ENCODE measurements at places on chromosomes 4 and X.

DNA sequence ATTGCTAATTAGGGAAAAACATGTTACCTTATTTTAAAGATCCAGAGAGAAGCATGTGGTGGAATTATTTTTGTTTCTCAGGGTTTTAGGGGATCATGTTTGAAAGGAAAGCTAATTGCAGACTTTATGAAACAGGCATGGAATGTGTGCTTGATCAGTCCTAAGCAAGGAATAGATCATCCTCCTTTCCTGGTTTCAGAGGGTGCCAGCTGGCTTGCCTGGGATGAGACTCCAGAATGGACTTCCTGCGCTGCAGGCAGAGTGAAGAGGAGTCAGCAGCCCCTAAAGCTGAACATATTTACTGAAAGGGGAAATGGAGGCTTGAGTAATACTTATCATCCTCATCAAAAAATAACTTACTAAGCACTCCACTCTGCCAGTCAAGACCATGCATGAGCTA, 13.3 kb downstream of the FGF5 start:
- no peak for DNase-seq

DNA sequence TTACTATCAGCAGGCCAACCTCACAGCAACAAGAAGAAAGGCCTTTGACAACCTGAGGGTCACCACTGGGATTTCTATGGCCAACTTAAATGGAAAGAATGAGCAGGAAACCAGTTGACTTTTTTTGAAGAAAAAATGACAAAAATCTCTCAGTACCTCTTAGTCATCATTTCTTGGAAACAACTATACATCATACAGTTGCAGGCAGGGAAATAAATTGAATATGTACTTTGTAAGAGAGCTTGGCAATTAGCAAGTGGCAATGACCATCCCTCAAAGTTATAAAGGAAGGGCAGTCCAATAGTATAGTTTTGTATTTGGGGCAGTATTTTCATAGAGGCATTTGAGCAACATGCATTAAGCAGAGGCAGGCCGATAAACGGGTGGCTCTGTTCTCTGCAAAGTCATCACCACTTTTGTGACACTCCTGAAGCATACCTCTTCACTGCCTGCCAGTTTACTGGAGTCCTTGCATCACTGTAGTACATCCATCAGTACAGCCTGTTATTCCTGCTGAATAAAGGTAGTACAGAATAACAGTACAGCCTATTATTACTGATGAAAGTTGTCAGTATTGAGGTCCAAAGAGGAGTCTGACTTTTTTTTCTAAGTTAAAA, 83.3 kb upstream of the AMELX start:
- DNase-seq, result no peak

GRCh38 chr4:52714597-52715254, 36.5 kb downstream of the ERVMER34-1 start:
- no peak for DNase-seq

DNA sequence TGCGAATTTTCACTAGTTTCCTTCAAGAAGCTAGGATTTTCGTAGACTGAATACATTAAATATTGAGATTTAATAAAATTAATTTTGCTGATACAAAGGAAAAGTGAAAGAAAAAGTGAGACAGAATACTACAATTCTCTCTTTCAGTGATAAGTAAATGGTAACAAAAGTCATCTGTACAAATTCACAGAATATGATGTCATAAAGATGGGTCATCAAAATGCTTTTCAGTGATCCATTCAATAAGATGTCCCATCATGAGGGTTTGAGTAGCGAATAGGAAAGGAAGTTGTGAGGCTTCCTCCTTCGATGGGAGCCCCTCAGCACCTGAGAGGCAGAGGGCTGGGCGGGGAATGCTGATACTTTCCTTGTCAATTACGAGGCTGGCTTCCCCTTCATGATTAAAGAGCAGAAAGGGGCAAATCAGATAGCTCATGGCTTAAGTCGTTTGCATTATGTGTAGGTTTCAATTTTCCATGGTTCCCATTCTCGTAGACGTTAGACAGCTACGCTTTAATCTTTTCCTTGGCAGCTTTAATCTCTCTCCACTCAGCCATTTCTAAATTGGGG, 108.8 kb upstream of the SORBS2 start:
- no peak for DNase-seq

DNA sequence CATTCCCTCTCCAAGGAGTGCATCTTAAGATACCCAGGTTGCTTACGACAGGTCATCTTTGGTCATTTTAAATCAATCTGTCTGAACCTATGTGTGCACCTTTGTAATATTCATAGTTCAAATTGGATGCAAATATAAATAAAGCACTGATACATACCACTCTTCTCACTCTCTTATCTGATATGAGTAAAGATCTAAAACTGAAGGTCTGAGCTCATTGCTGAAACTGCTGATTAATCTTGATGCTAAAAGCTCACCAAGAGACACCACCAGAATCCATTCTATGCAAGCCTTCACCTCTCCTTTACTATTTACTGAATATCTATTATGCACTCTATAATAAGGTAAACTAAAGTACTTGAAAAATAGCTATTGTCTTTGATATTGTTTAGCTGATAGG, 16.6 kb downstream of the HSD17B13 start:
- DNase-seq, result no peak

GRCh38 chr4:188955066-188955465, 815.8 kb downstream of the TRIML1 start:
- no peak for DNase-seq

- DNase-seq, result no peak
Measured at GRCh38 chrX:10045327-10046000, 78.3 kb downstream of the CLDN34 start.

GRCh38 chr4:157907226-157907946, 265.4 kb downstream of the GASK1B start:
- DNase-seq, result no peak

DNA sequence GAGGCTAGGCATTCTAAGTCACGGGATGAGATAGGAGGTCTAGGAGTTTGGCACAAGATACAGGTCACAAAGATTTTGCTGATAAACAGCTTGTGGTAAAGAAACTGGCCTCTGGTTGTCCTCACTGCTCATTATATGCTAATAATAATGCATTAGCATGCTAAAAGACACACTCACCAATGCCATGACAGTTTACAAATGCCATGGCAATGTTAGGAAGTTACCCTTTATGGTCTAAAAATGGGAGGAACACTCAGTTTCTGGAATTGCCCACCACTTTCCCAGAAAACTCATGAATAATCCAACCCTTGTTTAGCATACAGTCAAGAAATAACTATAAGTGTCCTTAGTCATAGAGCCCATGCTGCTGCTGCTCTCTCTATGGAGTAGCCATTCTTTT, 286.9 kb downstream of the ZNF674 start:
- no peak for DNase-seq

DNA sequence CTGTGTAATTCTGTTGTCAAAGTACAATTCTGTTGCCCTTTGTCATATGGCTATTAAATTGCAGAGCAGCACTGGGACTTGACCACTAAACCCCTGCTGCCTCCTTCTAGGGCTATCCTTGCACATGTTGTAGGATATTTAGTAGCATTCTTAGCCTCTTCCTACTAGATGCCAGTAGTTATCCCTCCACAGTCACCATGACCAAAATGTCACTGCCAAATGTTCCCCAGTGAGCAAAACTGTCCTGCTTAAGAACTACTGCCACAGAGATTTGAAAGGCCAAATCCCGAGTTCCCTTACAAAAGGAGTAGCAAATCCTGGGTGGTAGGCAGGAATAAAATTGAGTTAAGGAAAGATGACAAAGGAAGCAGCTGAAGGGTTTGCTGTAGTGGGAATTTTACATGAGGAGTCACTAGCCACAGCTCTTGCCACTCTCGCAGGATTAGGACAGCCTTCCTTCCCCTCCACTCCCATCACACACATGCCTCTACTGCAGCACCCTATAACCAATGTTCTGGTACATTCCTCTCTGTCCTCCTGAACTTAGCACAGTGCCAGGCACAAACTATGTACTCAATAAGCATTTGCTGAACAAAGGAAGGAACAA, 8.4 kb downstream of the APBB2 start:
- DNase-seq, result no peak

DNA sequence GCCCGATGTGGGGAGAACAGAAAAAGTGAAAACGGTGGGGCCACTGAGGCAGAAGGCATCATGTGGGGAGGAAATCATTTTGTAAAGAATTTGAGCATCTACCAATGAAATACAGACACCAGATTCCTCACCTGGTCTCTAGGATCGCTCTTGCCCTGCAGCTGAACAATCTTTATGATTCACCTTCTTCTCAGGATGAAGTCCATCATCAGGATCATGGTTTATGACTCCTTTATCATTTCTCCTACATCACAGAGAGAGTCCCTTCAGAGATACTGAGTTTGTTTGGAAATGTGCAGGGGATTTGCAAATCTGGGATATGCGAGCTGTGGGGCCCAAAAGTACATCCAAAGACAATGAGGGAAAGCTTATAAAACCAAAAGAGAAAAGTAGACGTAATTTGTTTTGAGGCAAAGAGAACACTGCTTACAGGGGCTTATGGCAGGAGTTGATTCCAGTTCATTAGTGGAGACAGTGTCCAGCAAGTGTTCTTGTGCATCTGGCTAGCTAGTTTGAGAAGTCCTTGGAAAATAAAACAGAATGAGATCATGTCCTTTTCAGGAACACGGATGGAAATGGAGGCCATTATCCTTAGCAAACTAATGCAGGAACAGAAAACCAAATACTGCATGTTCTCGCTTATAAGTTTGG, 15.3 kb upstream of the ANXA5 start:
- no peak for DNase-seq

- no peak for DNase-seq
Measured at GRCh38 chr4:190015538-190016368, 11.3 kb downstream of the FRG2 start.

DNA sequence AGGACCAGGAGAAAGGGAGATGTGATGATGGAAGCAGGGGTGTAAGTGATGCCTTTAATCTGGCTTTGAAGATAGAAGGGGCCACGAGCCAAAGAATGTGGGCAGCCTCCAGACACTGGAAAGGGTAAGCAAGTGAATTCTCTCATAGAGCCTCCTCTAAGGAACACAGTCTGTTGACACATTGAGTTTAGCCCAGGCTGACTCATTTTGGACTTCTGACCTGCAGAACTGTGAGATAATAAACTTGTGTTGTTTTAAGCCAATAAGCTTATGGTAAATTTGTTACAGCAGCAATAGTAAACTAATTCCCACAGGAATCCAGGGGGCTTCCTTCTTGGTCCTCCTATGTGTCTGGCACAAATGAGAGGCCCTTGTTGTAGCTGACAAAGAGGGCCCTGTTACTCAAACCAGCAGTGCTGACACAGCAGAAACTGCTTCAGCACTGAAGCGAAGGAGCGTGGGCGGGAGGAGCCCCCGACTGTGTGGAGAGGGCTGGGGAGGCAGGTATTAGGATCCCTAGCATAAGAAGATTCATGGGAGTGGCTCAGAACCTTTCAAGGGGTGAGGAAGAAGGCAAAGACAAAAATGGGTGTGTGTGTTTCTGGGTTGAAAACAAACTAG, 268.7 kb downstream of the NR3C2 start:
- no peak for DNase-seq

GRCh38 chr4:186633844-186634243, 78.5 kb upstream of the MTNR1A start:
- no peak for DNase-seq
